GM23338 (cell line): ENCODE measurements at places on chromosomes 3 and 15.

- DNase-seq = no peak
Measured at GRCh38 chr15:78946493-78946892, 1.6 kb upstream of the CTSH start.

DNA sequence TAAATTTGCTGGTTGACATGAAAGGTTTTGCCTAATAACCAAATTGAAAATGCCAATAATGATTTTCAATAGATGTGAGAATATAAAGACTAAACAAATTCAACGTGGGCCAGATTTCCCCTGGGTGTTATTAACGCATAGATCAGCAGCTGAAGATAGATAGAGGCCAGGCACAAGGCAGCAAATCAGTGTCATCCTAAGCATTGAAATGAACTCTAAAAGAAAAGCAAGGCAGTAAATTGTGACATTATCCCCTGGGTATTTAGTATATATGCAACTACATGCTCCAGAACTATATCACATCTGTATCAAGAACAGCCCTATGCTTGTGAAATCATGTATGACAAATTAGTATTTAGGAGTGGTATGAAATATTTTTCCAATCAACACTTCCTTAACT lies 167.1 kb upstream of the EPHA3 start:
- no peak for DNase-seq

DNA sequence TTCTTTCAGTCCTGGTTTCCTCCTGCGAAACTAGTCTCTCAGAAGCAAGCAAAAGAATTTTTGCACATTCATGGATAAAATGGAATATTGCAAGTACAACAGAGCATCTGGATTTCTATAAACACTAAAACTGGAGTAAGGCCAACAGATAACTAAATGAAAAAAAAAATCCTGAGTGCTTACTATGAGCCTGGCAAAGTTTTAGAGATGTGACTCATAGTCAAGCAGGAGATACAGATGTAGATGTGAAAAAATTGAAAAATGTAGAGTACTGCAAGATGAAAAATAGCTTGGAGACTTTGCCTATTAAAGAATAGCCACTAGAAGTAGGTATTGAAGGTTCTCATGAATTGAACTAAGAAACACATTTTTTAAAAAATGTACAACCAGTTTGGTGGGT lies 397.4 kb downstream of the OTOL1 start:
- no peak for DNase-seq

DNA sequence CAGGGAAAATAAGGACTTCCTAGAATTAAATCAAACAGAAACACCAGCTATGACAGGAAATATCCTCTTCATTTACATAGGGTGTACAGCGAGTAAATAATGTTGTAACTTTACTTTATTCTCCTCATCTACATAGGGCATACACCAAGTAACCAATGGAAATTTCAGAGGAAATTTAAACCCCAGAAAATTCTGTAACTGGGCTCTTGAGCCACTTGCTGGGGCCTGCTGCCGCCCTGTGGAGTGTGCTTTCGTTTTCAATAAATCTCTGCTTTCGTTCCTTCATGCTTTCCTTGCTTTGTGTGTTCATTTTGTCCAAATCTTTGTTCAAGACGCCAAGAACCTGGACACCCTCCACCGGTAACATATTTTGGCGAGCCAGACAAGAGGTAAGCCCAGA lies 990.4 kb upstream of the CADM2 start:
- no peak for DNase-seq

DNA sequence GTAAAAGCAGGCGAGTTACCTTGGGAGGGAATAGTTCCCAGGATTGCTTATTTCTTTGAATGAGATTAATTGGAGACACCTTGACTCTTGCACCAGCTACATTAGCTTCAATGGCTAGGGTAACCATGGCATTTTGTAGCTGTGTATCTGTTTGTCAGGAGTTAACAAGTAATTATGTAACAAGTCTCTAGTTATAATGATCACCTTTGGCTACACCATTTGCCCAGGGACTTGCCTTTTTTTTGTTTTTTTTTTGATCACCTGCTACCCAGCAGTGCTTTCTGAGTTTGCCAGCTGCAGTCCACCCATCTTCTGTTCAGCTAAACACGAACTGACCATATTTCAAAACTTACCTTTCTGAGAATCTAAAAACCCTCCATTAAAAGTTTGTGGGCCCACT lies 2.2 kb downstream of the MED12L start:
- no peak for DNase-seq

GRCh38 chr3:149528340-149528650 lies 53.8 kb downstream of the TM4SF4 start:
- no peak for DNase-seq

- DNase-seq = no peak
Measured at GRCh38 chr3:144957398-144958101, 985.9 kb downstream of the DIPK2A start.

GRCh38 chr15:85947021-85947420 lies 132.7 kb upstream of the AGBL1 start:
- no peak for DNase-seq

GRCh38 chr3:80408030-80408721 lies 640.4 kb upstream of the ROBO1 start:
- DNase-seq = no peak
